AG09309 (cell line): ENCODE measurements at places on chromosomes 6 and 20.

- DNase-seq, result no peak
Observed at GRCh38 chr6:32461493-32461892, 21.8 kb downstream of the HLA-DRA start.

DNA sequence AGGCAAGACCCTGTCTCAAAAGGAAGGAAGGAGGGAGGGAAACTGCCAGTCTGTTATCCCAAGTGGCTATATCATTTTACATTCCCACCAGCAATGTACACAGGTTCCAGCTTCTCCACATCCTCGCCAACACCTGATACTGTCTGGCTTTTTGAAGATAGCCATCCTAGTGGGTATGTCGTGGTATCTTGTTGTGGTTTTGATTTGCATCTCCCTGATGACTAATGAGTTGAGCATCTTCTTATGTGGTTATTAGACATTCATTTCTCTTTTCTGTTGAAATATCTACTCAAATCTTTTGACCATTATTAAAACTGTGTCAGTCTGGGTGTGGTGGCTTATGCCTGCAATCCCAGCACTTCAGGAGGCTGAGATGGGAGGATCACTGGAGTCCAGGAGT lies 47.9 kb upstream of the ARID1B start:
- peak; percentile 11 for DNase-seq

DNA sequence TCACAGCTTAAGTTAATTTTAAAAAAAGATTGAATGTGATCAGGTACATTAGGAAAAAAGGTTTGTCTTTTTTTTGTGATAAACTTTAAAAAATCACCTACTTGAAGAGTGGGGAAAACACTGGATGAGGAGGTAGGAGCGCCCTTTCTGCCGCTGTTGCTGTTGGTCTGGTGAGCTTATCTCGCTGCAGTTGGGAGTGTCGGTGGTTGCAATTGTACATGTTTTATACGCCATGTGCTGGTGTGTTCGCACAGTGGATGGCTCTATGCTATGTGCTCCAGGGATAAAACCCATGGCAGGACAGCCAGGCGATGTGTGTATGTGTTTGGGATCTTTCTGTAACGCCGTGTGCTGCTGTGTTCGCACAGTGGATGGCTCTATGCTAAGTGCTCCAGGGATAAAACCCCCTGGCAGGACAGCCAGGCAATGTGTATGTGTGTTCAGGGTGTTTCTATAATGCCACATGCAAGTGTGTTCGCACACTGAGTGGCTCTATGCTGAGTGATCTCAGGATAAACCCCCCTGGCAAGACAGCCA lies 1.7 kb downstream of the SLC22A3 start:
- DNase-seq, result no peak

GRCh38 chr6:147222160-147222838 lies 18.1 kb downstream of the STXBP5 start:
- no peak for DNase-seq

DNA sequence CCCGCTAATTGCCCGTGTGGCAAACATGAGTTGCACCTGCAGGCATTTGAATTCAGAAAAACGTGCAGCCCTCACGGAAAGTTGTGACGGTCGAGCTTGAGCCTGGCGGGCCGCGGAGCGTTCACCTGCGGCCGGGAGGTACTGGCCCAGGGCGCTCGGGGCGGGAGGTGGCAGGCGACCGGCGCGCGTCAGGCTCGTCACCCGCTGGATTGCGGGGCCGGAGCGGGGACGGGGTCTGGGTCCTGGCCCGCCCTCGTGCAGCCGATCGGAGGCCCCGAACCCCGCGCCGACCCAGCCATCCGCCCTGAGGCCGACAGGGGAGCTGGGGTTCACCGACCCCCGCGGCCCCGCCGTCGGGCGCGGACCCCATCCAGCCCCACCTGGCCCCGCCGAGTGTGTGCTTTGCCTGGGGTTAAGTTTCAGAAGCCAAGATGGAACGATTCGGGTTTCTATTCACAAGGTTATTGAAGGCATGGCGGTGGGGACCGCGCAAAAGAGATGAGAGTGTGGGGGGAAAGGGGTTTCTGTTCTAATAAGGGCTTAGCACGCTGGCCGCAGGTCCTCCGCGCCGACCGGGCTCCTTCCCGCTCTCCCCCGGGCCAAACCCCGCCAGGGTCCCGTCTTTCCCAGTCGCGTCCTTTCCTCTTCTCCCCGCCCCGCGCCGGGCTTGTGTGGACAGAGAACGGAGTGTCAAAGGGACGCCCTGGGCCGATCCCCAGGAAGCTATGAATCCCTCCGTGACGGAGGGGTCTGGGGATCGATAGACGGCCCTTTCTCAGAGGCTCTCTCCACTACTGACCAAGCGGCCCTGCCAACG lies 1.6 kb upstream of the HEY2 start:
- DNase-seq, result no peak

DNA sequence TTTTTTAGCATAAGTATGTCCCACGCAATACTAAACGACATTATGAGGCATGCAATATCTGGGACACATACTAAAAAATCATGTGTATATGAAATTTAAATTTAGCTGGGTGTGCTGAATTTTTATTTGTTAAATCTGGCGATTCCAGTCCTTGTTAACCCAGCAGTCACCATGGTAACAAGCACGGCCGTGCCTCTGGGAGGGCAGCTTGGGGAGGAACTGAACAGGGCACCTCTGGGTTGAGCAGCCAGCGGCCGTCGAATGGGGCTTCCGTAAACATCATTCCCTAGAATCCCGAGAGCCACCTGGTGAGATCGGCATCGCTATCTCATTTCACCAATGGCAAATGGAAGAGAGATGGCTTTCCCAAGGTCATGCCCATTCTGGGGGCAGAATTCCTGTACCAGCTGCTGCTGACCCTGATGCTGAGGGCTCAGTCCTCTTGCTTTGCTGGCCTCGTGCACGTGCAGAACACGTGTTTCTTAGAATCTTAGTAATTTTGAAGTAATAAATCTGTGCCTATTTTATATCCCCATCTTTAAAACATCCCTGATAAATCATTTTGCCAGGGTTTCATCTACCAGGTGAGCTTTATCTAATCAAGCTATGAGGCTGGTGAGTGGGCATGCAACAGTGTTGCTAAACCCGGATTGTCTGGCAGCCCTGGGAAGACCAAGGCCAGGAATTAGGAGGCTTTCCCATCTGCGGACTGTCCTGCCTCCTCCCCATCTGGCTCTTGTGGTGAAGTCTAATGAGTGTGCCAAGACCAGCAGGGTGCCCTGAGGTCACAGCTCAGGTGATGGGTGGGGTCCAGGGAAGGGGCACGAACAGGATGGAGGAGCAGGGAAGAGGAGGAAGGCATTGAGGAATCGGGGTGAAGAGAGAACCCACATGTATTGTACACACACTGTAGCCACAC lies 85.1 kb downstream of the AGPAT4 start:
- DNase-seq, result no peak

DNA sequence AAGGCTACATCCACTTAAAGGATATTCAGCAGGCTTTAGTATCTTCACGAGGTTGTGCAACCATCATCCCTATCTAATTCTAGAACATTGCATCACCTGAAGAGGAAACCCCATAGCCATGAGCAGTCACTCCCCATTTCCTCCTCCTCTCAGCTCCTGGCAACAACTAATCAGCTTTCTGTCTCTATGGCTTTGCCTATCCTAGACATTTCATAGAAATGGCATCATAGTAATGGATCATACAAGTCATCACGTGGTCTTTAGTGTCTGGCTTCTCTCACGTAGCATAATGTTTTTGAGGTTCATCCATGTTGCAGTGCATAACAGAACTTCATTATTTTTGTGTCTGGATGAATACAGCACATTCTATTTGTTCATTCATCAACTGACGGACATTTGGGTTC lies 20.5 kb downstream of the SNAI1 start:
- peak; percentile 69 for DNase-seq

- DNase-seq, result no peak
Observed at GRCh38 chr6:111689946-111690345, 84.3 kb upstream of the TRAF3IP2 start.

DNA sequence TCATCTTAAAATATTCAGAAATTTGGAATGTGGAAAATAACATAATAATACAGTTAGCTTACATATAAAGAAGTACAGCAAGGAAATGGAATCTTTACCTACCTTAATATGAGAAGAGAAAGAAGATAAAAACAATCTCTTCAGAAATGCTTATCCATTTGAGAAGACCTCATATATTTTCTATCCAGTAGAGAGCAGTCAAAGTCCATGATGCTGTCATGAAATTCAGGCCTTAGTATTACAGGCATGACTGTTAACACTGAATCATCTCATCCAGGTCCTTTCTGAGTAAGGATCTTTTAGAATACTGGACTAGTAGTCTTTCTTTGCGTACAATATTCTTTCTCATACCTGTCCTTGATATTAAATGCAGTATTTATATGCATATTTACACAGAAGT lies 713.4 kb downstream of the CD109 start:
- DNase-seq, result peak; percentile 72

GRCh38 chr6:144476286-144476685 lies 191.2 kb downstream of the UTRN start:
- no peak for DNase-seq
